ENCODE measurements at places on chromosomes 1 and 21. TPM values are rescaled to one million over a fixed set of nuclear protein-coding genes. Genes with fewer than 3 reads are reported as not detected.

DNA sequence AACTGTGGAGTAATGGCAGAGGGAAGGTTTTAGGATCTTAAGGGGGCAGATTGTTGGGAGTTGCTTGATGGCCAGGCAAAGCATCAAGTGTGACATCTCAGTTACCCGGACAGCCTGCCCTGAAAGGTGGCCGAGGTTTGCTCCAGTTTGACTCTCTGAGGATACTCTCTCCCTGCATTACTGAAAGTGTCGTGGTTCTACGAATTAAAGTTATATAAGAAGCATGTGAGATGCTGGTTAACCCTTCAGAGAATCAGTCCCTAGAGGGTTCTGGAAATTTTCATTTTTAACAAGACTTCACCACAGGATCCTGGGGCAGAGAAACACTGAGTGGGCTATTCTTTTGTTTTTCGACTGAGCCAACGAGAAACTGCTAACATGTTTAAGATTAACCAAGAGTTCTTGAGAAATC, 689 bp upstream of the ZNF644 start:
- DNase-seq = no peak

The SAMD13 gene
- 0.94 TPM for total RNA-seq

The OR2L13 gene
- total RNA-seq = not detected

DNA sequence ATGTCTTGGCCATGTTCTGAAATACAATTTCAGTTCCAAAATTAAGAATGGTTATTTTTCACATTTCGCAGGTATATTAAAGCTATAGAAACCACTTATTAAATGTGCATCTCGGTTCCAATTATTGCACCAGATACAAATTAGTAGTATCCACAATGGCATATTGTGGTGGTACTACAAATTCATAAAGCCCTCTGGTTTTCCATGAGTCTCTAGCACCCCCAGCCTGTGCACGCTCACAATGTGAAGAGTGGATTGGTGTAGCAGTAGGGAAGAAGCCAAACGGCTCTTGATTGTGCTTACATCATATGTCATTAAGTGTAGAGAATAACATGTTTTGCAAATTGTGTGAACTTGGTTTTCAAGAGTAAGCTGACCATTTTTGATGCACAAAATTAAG, 1.9 kb upstream of the BRINP3 start:
- DNase-seq = no peak

GRCh38 chr1:214280386-214281020, 456 bp upstream of the SMYD2 start:
- peak; percentile 37 for DNase-seq

Data from epithelial cell of proximal tubule (primary cell).